ENCODE measurements at places on chromosomes 2 and 18.

GRCh38 chr2:118223992-118224894 is 136.0 kb downstream of the INSIG2 start:
- DNase-seq: no peak

GRCh38 chr2:69998761-69999160 is 37.3 kb upstream of the ASPRV1 start:
- DNase-seq: no peak

DNA sequence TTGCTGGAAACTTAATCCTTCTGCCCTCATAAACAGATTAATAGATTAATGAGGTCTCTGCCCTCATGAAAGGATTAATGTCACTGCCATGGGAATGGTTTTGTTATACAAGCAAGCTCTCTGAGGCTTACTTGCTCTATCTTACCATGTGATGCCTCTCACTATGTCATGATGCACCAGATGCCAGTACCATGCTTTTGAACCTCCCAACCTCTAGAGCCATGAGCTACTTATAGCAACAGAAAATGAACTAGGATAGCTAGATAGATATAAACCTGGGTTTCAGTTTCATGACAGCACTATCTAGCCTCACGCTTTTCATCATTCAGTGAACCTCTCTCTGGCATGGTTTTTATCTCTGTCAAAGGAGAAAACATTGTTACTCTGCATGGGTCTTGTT is 371.6 kb upstream of the LRP1B start:
- DNase-seq: no peak

DNA sequence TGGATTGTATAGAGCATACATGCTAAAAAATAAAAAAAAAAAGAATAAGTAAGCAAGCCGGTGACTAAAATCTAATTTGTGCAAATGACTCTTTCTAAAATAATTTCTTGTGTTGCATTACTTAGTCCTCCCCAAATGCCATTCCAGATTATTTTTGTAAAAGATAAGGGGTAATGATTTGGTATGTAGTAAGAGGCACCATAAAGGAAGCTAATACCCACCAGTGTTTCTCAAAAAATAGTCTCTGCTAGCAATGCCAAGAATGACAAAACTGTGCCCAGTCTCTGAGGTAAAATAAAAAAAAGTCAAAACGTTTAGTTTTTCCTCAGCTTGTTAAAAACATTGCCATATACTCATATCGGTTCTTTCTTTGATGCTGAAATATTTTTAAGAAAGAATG is 2.7 kb downstream of the METTL5 start:
- no peak for DNase-seq

DNA sequence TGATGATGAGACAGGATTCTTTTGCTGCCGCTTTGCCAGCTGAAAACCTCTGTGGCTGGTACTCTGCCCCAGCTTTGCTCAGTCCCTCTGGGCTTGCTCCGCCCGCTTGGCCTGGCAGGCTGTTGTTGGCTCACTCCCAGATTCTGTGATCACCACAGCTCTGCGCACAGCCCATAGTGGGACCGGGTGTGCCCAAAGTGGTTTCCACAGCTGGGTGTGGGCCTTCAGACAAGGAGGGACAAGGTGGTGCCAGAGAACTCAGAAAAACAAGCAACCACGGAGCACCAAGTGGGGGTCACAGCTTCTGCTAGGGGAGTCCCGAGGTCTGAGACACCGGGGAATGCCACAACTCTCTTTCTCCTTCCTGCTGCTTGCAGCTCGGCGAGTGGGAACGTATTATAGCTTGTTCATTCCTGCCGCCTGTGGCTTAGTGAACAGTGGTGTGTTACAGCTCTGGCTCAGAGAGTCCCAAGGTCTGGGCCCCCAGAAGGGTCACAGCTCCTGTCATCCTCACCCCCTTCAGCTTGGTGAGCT is 9.2 kb upstream of the KYNU start:
- no peak for DNase-seq

- DNase-seq: no peak
Measured at GRCh38 chr2:240300261-240300821, 135.1 kb upstream of the GPC1 start.

GRCh38 chr2:9631878-9632700 is 1.3 kb upstream of the YWHAQ start:
- DNase-seq: no peak

DNA sequence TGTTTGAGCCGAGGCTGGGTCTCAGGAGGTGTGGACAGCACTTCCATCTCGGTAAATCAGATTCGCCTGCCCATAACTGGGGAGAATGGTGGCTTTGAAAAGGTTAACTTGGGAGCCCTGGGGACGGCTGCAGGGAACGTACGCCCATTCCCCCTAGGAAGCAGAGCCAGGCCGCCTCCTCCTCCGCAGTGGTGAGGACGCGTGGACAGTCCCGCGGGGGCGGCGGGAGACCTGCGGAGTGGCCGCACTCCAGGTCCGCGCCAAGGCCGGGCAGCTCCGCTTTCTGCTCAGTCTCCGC is 845 bp upstream of the MYCN start:
- DNase-seq: no peak

DNA sequence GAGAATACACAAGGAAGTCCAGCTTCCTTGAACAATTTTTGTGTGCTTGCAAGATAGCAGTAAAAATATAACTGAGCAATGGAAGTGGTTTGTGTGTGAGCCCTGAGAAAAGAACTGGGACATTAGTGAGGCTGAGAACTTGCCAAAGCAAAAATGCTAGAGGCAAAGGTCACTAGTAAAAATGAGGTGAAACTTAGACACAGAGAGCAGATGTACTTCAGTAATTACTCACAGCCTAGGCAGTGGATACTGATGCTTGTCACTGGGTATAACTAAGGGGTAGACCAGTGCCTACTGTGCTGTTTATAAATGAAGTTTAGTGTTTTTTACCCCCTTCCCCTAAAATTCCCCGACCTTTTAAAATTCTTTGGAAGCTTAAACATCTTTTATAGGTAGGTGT is 450.1 kb downstream of the LPIN1 start:
- DNase-seq: no peak

- DNase-seq: no peak
Measured at GRCh38 chr18:26056291-26056690, 34.1 kb downstream of the SS18 start.

- no peak for DNase-seq
Measured at GRCh38 chr18:77015771-77016710, 116.5 kb downstream of the MBP start.

- no peak for DNase-seq
Measured at GRCh38 chr2:96888072-96889011, 18.5 kb upstream of the SEMA4C start.

GRCh38 chr2:101380376-101380775 is 6.9 kb downstream of the CREG2 start:
- no peak for DNase-seq

GRCh38 chr2:134401081-134401497 is 147.2 kb downstream of the MGAT5 start:
- no peak for DNase-seq

- DNase-seq: no peak
Measured at GRCh38 chr2:208392300-208392699, 14.3 kb upstream of the PTH2R start.

- no peak for DNase-seq
Measured at GRCh38 chr2:240873805-240874714, 5.4 kb downstream of the AGXT start.

DNA sequence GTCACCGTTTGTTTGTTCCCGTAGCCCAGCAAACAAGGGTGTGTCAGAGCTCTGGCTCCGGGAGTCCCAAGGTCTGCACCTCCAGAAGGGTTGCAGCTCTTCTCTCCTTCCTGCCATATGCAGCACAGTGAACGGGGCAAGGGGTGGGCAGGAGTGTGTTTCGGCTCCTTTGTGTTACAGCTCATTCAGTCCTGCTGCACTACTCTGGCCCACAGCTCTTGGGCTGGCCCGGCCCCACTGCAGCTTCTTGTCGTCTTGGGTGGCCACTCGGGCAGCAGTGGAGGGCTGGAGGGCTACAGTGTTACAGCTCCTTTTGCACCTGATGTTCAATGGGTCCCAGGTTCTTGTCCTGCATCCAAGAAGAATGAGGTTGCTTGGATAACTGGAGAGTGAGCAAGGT is 408.3 kb downstream of the DCC start:
- no peak for DNase-seq

DNA sequence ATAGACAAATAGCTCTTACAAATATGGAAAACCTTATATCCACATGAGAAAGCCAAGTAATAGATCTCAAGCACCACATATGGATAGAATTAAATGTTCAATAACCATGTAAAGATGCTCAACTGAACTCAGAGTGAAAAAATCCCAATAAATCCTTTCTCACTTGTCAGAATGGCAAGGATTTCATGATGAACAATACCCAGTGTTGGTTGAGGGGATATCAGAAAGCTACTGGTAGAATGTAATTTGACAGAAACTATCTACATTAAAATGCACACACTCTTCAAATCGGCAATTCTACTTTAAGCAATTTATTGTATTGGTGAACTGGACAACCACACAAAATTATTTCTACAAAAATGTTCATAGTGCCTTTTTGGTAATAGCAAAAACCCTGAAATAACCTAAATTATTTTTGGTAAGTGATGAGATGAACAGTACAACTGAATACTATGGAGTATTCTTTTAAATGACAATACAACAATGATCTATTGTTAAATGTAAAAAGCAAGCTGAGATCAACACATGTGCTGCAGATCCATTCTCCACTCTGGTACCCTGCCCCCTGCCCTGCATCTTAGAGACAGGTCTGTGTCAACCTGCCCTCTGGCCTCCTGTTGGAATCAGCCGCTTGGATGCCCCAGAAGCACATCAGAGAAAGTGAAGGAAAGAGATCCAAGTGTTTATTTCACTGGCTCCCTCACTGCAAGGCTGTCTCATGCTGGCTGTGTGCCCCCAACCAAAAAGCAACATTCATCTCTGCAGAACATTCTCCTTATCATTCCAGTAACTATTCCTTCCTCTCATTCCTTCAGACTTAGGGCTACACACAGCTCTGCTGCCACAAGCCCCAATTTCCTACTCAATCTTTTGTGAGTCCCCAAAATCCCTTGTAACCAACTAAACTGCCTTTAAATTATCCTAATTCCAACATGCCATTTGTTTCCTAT is 442.5 kb downstream of the LRATD1 start:
- DNase-seq: no peak

DNA sequence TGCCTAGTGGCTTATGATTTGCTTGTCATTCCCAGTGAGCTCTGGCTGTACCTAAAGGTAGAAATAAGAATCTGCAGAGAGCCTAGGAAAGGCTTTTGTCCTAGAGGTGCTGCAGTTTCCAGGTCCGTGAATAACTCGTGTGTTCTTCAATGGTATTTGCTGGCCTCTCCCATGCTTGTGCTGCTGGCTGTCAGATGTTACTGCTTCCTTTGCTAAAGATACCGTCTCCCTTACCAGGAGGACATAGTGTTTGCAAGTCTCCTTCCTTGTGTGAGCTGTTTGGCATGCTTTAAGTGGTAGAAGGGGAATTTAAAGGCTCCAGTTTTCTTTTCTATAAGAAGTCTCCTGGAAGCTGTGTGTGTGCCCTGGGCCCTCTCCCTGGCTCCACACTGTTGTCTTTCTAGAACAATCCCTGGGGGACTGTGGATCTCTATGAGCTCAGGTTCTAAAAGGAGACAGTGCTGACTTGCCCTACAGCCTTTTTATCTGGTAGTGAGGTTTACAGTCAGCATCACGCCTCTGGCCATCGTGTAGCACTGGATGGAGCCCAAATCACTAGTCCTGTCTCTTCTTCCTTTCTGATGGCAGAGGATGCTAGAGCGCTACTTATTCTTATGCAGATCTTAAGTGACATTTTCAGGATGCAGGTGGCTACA is 65.8 kb downstream of the RNF144A start:
- DNase-seq: no peak

GRCh38 chr2:25897506-25897905 is 19.2 kb upstream of the ASXL2 start:
- DNase-seq: no peak

GRCh38 chr2:208064220-208064961 is 39.1 kb upstream of the PLEKHM3 start:
- DNase-seq: no peak

- DNase-seq: no peak
Measured at GRCh38 chr2:193963472-193964119, 1693.4 kb upstream of the SLC39A10 start.

GRCh38 chr2:162317058-162317742 is 1.3 kb downstream of the IFIH1 start:
- DNase-seq: no peak

DNA sequence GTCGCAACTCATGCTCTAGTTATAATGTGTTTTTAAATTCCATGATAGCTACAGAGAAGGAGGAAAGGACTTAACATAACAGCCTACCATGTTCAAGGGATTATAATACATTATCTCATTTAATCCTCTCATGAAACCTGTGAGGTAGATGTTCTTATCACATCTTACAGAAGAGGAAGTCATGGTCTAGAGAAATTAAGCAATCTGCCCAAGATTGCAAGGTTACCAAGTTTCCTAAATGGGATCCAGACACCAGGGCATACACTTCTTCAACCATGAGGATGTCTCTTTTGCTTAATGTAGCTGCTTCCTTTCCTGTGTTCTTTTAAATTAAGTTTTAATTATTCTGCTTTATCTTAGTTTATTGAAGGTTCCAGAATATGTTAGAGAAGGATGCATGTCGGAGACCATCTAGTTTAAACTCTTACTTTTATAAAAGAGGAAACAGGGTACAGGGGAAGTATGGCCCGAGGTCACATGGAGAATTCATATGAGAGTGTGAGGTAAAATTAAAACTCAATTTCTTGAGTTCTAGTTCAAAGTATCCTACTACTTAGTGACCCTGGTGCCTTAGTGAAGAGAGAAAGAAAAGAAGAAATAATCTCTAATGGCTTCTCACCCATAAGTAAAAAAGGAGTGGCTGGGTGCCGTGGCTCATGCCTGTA is 3.6 kb upstream of the IL1A start:
- no peak for DNase-seq

DNA sequence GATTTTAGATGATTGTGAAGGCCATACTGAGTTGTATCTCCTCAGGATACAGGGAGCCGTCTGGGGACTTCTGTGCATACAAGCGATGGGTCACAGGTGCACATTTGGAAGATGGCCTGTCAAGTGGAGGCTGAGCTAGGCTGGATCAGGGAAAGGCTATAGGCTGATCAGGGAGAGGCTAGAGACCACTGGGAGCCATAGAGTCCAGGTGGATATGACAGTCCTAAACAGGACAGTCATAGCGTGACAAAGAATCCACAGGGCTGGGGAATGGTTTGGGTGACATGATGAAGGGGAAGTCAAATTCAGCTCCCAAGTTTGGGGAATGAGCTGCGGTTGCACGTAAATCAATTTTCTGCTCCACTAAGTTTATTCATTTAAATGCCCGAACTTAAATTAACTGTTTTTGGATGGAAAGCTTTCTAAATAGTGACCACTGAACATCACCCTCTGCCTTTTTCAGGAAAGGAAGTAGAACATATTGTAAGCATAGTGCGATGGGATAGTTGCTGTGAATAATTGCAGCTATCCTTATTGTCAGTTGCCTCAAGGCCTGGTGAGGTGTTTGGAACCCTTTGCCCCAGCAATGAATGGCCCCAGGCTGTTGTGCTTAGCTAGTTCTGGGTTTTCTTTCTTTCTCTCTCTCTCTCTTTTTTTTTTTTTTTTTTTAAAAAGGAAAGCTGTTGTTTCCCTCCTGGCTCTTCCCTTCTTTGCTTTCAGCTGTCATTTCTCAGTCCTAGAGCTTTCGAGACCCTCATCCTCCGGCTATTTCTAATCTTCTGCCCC is 50.5 kb downstream of the KLHL29 start:
- no peak for DNase-seq

Measured in NCI-H2081 treated with DMSO at 0.1 percent for 48 hours (cell line).